ENCODE measurements at places on chromosomes 3 and 15.

DNA sequence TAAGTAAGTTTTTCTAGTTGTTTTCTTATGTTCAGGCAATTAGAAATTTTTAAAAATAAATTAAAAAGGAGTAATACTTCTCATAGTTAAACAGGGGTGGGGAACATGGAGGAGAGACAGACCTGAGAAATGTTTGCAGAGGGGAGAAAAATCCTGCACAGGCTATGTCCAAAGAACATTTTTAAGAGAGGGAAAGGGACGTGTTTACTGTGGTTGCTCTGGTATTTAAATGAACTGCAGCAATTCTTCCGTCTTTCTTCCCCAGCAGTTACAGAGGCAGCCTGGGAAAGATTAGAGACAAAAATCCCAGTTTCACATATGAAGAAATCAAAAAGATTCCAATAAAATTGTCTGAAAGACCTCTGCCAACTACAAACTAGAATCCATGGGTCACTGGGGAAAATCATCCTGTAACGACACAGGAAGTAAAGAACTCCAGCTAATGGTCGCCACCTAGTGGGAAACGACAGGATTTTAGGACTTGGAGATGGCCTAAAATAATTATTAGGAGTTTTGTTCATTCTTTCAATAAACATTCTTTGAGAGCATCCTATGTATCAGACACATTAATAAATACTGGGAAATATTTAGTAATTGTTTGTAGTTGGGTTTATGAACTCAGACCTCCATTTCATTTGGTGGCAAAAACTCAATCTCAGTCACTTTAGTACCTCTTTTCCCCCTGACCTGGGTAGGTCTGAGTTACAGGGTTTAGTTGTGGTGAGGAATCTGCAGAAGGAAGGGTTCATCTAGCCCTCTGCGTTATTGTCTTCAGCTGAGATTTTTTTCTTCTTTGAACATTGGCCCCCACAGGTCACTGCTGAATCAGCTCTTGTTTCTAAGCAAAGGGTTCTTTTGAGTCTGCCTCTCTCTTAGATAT is 69.9 kb upstream of the GOLIM4 start:
- DNase-seq: no peak

DNA sequence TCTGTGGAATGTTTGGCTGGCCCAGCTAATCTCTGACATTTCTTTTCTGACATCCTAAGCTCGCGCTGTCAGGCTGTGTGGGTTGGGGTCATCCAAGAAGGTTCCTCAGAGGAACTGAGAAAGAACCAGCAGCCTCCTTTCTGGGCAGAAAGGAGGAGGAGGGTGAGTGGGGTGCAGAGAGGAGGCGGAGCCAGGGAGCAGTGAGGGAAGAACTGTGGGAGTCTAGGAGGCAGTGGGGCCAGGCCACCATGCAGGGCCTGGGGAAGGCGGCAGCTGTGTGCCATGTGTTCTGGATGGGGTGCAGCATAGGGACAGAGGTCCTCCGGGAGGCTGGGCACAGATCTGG is 5.3 kb downstream of the SEMA7A start:
- DNase-seq: no peak

DNA sequence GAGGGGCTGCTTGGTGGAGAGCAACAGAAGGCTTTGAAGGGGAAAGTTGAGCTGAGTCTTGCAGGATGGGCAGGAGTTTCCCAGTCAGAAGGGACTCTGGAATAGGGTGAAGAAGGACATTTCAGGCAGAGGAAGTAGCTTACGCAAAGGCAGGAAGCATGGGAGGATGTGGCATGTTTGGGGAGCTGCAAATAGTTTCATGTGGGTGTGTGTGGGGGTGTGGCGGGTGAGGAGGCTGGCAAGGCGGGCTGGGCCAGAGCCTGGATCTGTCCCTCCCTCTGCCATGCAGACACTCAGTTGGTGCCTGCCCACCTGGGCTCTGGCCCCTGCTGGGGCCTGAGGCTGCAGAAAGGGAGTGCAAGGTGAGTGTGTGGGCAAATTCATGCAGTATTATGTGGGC is 10.4 kb downstream of the TEX264 start:
- DNase-seq: peak; percentile 41

- DNase-seq: no peak
Observed at GRCh38 chr15:96535148-96535547, 204.6 kb downstream of the NR2F2 start.

DNA sequence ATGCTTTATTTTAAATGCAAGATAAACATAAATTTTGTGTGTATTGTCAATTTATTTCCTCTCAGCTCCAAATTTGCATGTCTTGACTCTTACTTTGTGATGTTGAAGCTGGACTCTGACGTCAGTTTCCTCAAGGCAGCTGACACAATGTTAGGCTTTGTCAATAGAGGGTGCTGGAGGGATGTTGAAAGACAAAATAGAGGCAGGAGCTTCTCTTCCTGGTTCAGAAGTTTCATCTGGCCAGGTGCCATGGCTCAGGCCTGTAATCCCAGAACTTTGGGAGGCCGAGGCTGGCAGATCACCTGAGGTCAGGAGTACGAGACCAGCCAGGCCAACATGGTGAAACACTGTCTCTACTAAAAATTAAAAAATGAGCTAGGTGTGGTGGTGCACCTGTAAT is 408.6 kb downstream of the GBE1 start:
- DNase-seq: peak; percentile 50

- no peak for DNase-seq
Observed at GRCh38 chr3:160478338-160478737, 28.8 kb upstream of the TRIM59 start.

DNA sequence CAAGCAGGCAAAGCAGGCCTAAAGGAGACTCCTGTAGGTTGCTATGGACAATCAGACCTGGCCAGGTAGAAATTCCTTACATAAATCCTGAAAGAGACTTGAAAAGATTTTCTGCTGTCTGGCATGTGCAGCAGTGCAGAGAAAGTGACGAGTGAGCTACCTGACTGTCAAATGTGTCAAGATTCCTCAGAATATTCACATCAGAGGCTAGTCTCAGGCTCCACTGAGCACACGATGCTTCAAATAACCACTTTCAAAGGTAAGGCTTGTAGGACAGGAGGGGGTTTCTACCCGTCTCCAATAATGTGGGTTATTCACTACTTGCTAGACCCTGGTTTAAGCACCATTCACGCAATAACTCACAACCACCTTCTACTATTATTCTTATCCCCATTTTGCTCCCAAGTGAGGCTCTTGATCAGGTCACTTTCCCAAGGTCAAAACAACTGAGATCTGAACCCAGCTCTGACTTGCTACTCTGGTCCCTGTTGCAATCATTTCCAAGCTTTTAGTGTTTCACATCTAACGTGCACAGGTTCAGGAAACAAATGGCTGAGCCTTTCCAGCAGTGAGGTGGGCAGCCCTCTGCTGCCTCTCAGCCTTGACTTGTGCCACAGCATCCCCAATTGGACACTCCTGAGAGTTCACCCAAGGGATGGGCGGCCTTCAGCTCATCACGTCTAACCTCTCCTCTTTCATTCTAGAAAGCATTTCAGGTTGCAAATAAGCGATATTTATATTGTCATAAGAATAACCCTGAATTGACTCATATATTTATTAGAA is 329.9 kb upstream of the WNT5A start:
- no peak for DNase-seq

DNA sequence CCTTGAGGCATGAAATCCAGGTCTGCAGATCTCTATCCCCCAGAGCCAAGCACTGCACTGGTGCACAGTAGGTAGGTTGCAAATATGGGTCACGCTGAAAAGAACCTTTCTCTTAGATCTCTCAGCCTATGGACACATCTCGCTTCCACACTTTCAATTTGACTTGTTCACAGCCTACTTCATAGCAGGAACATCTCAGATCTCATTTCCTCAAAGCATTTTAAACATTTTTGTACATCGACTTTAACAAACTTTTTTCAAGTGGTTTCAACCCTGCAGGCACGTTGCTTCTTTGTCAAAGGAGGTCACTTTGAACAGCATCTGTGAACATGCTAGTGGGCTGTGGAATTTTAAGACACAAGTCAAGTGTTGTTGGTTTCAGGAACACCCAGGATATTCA is 76.0 kb downstream of the SLC12A8 start:
- no peak for DNase-seq

DNA sequence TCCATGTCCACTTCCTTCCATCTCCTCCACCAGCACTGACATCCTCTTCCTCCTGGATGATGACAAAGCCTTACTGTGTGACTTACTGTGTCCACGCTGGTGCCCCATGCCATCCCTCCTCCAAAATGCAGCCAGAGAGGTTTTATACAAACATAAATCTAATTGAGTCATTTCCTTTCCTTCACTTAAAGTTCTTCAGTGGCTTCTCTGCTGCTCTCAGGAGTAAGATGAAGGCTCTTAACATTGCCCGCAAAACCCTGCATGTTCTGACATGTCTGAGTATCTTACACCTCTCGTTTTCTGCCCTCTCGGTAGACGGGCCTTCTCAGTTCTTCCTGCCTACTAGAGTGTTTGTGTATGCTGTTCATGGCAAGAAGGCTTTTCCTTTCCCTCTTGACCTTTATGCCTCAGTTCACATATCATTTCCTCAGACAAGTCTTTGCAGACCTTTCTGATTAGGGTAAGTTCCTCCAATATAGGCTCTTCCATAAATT is 175.5 kb downstream of the CFAP20DC start:
- peak; percentile 93 for DNase-seq

- DNase-seq: no peak
Observed at GRCh38 chr3:134366928-134367811, 7.1 kb downstream of the AMOTL2 start.

- DNase-seq: no peak
Observed at GRCh38 chr15:60634815-60635214, 155.9 kb upstream of the ICE2 start.

- no peak for DNase-seq
Observed at GRCh38 chr3:147509448-147509847, 100.3 kb downstream of the ZIC1 start.

DNA sequence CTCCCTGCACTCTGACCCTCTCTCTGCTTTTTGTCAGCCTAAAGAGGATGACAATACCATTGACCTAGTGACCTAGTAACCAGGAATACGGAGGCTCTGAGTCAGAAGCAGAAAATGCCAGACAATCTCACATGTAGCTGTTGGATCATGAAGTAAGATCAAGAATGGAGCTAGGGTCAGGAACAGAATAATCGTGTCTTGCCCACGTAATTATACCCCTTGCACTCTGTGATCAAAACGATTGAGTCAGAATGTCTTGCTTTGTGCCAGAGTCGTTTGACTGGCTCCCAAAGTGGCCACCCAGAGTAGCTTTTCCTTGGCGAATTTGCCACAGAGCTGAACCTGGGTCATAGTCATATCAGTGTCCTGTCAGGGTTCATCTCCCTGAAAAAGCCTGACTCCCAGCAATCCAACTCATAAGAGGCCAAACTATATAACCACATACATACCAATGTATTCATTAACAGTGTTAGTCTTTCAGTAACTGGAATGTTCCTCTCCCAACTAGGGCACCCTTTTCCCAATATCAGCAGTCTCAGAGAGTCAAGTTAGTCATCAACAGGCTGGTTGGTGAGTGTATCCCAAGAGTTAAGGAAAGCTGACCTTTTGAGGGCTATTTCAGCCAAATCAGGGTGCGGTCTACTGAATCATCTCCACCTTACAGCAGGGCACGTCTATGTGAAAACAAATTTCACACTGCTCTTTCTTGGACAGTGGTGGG is 5.0 kb upstream of the CDV3 start:
- peak; percentile 58 for DNase-seq

DNA sequence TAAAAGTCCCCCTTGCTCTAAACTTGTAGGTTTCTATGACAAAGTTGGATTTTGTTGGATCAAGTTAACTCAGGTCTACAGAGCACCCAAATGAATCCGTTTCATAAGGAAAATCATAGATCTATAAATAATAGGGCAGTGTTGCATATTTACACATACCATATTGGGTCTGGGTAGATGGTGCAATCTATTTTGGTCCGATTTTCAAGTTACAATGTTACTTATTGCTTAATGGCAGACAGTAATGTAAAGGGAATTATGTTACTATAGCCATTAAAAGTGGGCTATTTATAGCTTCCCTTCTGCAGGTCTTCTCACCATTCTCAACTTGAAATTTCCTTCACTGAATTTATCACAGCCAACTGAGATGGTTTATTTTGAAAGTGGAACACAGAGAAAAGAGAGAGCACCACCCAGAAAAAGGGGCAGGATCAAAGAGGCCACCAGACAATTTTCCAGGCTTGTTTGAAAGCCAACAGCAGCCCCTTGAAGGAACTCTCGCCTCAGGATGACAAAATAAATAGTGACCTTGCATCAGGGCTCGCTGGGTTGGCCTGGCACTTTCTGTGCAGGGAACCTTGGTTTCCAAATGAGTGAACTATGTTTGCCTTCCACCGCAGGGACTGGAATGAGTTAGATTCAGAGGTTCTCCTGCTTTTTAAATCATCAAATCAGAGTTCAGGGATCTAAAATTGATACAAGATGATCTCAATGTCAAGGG is 260.2 kb upstream of the HES1 start:
- no peak for DNase-seq

GRCh38 chr3:191702121-191702520 is 241.2 kb downstream of the PYDC2 start:
- no peak for DNase-seq

- DNase-seq: no peak
Observed at GRCh38 chr15:75639191-75639708, 774 bp downstream of the IMP3 start.

GRCh38 chr15:31352339-31352751 is 25.7 kb downstream of the KLF13 start:
- DNase-seq: no peak

GRCh38 chr3:134988666-134989065 is 193.6 kb downstream of the EPHB1 start:
- DNase-seq: no peak

DNA sequence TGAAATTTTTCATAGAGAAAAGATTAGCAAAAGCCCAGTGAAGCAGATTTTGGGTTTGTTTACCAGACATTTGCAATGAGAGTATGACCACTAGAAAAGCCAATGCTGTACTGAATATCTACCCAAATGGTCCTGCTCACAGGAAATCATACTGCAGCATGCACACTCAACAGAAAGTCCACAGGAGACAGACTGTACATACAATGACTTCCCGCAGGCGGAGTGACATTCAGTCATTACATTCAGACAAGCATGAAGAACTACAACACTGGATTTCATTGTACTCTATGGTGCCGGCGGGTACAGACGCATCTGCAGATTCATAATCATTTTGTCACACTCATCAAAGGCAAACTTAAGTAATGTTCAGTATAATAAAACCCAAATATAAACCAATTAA is 11.8 kb downstream of the LZTFL1 start:
- DNase-seq: no peak

- DNase-seq: no peak
Observed at GRCh38 chr15:93235926-93236780, 147.1 kb upstream of the RGMA start.

Measured in epithelial cell of prostate (primary cell).